ENCODE measurements at places on chromosomes 16 and 17.

GRCh38 chr16:31215287-31216162 is 1.4 kb downstream of the PYDC1 start:
- no peak for DNase-seq

- DNase-seq, result no peak
These were observed 152.7 kb downstream of the RAB11FIP4 start for GRCh38 chr17:31544186-31544585.

- DNase-seq, result no peak
These were observed 209.3 kb downstream of the CHD9NB start for GRCh38 chr16:52843381-52843780.

DNA sequence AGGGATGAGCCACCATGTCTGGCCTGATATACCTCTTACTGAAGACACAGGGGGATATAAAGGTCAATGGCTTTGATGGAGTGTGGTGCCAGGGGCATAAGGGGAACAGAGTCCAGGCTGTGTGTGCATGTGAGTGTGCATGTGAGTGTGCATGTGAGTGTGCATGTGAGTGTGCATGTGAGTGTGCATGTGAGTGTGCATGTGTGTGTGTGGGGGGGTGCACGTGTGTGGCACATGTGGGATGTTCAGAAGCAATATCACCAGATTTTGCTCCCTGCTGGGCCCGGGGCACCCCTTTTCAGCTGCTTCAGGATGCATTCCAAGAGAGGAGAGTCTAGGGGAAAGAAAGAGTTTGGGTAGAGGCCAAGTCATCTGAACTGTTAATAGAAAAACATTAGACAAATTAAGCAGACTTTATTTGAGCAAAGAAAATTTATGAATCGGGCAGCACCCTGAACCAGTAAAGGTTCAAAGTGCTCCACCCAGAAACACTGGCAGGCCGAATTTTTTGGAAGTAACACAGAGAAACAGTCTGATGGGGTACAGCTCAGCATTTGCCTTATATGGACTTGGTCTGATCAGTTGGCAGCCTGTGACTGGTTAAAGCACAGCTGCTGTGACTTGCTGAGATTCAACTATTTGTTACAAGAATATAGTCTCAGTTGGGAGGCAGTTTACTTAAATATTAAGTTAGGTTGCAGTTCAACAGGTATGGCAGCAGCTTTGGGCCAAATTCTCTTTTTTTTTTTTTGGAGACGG is 9.7 kb downstream of the CHST5 start:
- DNase-seq, result no peak

- no peak for DNase-seq
These were observed 5.7 kb upstream of the TSPOAP1 start for GRCh38 chr17:58334256-58334655.

GRCh38 chr16:164827-165538 is 795 bp upstream of the HBM start:
- DNase-seq, result no peak

DNA sequence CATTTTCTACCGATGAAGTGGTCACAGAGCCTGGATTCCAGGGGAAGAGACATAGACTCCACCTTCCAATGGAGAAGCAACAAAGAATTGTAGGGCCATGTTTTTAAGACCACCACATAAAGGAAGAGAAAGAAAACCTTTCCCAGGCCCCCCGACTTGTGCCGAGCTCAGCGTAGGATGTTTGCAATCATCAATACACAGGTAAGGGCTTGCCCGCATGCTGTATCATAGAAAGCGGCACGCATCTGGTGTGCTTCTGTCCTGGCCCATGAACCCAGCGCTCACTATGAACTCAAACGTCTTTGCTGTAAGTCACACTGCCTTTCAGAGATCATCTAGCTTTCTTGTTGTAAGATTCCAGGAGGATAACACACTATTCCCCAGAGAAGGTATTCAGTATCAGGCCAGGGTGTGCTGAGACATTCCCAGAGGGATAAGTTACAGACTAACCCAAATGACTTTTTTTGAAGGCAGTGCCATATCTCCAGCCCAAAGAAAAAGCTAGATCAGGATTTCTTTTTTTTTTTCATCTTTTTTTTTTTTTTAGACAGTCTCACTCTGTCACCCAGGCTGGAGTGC is 79.5 kb upstream of the RPL38 start:
- no peak for DNase-seq

DNA sequence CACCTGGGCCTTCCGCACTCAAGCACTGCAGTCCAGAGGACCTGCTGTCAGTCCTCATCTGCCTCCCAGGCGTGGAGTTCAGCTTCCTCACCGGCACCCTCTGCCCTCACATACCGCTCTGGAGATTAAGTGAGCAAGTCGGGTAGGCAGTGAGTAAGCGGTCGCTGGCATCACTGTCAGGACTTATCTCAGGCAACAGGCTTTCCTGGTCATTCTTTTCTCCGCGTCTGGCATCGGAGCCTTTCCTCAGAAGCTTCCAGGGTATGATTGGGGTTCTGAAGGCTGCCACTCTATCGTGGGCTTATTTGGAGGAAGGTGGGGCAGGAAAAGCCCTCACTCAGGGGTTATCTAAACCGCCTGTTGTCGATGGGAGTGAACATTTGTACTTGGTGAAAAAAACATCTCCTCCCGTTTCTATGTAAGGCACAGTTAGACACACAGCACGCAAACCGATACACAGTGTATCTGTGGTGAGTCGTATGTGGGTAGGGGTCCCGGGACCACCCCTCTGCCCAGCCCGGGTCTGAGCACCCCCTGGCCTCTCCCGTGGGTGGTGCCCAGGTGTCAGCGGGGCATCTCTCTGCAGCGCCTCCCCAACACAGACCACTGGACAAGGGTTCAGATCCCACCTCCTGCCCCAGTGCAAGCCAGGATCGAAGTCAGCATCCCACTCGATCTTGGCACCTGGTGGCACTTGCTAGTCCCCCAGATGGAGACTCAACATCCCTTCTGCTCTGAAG is 92.5 kb upstream of the PLCG2 start:
- no peak for DNase-seq

- no peak for DNase-seq
These were observed 114.1 kb downstream of the NOG start for GRCh38 chr17:56707312-56708219.

- no peak for DNase-seq
These were observed 210.1 kb upstream of the MAF start for GRCh38 chr16:79810449-79811189.

DNA sequence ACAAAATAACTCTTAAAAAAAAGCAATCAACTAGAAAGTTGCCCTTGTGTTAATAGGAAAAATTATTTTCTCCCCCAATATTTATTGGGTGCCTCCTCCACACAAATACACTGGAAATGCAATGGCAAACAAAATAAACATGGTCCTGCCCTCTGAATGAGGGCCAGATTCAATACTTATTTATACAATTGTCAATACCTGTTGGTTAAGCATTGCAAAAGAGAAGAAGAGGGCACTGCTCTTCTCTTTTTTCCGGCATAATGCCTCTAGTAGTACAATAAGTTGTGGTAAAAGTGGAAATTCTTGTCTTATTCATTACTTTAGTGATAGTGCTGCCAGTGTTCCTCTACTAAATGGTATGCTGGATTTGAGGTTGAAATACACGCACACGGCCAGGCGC is 22.5 kb upstream of the ALDH3A2 start:
- DNase-seq, result no peak

DNA sequence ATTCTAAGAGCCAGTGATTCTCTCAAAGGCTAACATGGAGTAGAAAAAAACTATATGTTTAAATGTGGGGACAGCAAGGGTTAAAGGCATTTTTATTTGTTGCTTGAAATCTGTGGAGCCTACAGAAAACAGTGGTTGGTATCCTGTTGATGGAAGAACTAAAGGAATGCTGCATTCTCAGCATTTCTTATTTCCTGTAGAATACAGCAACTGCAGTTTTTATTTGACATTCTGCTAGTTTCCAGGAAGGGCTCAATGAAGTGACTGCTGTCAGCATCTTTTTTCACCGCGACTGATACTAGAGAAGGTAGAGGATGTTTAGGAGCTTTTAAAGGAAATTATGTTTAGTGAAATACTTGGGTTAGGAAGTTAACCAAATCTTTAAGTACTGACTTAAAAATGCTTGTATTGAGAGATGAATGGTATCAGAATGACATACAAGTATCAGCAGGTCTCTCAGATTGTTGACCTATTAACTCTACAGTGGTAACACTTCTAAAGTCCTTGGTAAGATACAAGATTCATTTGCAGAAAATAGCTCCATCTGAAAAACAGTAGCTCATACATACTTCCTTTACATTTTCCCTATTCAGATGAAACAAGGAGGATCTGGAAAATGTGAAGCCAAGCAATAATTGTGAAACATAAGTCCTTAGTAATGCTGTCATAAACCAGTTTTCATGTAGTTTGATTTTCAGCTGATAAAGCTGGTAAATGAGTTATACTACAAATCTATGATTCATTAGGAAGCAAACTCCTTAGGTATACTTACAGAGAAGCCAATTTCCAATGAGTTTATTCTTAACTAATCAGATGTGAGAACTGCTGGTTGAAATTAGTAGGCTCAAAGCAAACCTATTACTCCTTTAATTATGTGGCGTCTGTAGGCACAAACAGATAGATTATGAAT is 15.2 kb downstream of the CLTC start:
- DNase-seq, result no peak

- no peak for DNase-seq
These were observed 39.2 kb upstream of the SLC12A3 start for GRCh38 chr16:56825826-56826225.

- no peak for DNase-seq
These were observed 245.9 kb upstream of the RPL38 start for GRCh38 chr17:73957564-73957963.

- DNase-seq, result no peak
These were observed 27.2 kb downstream of the SNX20 start for GRCh38 chr16:50653633-50654519.

DNA sequence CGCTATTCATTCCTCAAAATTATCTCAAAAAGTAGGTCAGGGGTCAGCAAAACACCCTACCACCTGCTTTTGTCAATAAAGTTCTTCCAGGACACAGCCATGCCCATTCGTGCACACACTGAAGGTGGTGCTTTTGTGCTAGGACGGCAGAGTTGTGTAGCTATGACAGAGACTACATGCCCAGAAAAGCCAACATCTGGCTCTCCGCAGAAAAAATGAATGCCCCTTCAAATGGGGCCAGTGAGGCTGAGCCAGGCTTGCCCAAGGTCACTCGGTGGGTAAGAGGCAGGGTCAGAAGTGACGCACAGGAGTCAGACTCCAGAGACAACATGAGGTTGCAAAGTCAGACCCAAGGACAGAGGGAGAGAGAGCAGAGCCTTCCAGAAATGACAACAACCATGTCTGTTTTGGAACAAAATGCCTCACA is 200.1 kb downstream of the XYLT1 start:
- no peak for DNase-seq

DNA sequence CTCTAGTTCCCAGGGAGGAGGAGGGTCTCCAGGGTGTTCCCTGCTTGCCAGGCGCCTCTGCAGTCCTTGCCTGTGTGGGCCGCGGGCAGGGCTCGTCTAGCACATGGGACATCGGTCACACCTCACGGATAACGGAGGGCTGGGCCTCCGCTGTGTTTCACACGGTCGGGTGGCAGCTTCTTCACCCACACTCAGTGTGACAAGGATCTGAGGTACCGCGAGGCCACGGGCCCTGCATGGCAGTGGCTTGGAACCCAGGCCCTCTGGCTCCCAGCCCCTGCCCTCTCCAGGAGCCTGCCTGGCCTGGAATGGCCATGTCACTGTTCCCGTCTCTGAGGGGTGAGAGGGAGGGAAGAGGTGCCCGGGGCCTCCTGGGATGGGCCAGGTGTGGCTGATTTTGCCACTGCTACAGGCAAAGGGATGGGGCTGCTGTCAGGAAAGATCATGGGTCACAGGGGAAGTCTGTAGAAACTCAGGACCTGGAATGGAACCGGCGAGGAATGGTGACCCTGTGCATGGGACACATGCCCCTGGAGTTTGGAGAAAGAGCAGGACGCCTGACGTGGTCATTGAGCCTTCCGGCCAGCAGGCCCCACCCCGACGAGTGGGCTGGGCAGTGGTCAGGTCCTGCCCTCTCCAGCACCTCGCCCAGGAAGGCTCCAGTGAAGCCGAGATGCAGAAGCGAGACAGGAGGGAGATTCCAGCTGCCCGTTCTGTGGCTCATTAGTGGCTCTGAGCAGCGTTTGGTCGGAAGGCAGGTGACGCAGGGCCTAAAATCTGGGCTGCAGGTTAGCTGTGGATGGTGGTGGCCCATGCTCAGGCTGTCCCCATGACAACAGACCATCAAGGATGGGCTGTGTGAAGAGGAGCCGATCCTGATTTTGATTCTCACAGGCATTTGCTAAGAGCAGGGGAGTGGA is 76.5 kb upstream of the GSE1 start:
- no peak for DNase-seq

DNA sequence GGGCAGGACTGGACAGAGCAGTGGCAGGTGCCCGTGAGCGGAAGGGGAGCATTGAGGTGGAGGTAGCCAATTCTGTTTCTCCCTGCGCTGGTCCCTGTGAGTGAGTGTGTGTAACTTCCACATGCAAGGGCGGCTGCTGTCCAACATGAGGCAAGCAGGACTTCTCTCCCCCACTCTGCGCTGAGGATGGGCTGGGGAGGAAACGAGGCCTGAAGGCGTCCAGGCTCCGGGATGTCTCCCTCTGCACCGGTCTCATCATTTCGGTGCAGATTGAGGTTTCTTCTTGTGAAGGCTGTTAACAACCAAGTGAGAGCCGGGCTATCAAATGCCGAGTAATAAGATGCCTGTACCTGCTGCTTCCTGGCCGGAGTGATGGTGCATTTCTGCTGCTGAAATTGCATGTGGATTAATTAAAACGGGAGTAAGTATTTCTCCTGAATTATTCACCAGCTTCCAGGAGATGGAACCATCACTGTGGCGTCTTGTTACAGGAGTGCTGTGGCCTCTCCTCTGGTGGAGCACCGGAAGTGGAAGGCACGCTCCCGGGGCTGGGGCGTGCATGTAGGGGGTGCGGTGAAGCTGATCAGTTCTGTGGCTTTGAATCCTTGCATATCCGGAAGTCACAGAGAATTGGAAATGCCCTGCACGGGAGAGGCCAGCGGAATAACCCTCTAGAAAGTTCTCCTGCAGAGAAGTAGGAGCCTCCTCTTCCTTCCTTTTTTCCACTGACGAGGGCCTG is 41.7 kb upstream of the MGAT5B start:
- no peak for DNase-seq

DNA sequence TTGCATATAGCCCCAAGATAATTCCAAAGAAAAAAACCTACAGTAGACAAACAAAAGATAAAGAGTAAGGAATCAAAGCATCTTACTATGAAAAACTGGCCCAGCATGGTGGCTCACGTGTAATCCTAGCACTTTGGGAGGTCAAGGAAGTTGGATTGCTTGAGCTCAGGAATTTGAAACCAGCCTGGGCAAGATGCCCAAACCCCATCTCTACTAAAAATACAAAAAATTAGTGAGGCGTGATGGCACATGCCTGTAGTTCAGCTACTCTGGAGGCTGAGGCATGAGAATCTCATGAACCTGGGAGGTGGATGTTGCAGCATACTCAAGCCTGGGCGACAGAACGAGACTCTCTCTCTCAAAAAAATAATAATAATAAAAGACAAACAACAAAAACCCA is 764.7 kb upstream of the KIF2B start:
- no peak for DNase-seq

DNA sequence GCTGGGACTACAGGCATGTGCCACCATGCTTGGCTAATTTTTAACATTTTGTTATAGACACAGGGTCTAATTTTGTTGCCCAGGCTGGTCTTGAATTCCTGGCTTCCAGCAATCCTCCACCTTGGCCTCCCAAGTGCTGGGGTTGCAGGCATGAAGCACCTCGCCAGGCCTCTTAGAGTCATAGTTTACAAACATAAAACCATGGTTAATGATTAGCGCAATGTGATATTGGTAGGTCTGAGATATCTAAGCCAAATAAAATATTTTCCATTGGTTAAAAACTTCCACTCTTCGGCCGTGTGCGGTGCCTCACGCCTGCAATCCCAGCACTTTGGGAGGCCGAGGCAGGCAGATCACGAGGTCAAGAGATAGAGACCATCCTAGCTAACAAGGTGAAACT is 16.6 kb downstream of the TXNDC11 start:
- DNase-seq, result no peak

Data from stimulated activated CD8-positive, alpha-beta memory T cell treated with anti-CD3 and anti-CD28 coated beads, Interleukin-2, amount 100 ng/mL, for 1 hour (primary cell).